ENCODE measurements at places on chromosomes 11 and 22.
A peak's percentile ranks its signal among the peaks of the same experiment; 100 is the strongest.

- no peak for DNase-seq
Measured at GRCh38 chr11:125980436-125980835, 34.6 kb downstream of the VSIG10L2 start.

DNA sequence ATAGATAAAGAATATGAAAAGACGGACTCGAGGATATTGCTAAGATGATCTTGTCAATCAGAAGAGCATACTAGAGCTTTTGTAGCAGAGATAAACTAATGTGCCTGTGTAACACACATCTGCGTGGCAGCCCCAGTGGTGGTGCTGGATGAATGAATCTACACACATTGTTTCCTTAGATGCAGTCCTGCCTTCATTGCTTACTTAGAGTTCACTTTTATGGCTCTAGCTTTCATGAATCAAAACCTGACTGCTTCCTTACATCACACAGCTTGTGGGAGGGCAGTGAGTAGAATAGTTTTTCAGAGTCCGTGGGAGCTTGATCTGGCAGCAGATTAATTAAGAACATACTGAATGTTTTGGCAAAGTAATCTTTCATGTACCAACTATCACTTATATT lies 83.7 kb downstream of the EXT2 start:
- DNase-seq: no peak

DNA sequence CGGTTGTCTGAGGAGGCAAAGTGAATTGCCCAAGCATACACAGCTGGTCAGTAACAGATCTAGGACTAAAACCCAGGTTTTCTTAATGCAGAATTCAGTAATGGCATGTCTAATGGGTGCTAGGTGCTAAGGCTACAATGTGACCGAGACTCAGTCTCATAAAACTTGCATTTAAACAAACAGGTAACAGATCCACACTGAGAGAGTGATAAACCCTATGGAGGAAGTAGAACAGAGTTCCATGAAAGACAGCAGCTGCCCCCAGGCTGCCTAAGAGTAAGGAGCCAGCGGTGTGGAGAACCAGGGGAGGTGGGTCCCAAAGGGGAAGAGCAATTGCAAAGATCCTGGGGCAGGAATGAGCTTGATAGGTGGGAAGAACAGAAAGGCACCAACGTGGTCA lies 27.3 kb downstream of the MMP13 start:
- no peak for DNase-seq

DNA sequence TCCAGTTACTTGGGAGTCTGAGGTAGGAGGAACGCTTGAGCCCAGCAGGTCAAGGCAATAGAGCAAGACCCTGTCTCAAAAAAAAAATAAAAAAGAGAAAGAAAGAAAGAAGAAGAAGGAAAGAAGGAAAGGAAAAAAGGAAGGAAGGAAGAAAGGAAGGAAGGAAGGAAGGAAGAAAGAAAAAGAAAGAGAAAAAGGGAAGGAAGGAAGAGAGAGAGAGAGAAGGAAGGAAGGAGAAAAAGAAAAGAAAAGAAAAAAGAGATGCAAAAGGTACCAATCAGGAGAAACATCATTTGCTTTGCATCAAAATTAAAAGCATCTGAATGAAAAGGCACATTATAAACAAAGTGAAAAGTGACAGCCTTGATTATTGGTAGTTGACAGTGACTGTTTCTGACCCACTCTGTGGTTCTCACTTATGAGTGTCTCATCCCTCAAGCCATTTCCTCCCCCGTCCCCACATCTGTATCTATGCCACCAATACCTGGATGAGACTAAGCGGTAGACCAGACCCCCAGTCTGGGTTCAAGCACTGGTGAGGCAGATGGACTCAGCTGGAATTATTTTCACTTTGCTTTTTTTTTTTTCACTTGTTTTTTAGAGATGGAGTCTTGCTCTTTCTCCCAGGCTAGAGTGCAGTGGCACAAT lies 33.0 kb upstream of the XBP1 start:
- DNase-seq: no peak

DNA sequence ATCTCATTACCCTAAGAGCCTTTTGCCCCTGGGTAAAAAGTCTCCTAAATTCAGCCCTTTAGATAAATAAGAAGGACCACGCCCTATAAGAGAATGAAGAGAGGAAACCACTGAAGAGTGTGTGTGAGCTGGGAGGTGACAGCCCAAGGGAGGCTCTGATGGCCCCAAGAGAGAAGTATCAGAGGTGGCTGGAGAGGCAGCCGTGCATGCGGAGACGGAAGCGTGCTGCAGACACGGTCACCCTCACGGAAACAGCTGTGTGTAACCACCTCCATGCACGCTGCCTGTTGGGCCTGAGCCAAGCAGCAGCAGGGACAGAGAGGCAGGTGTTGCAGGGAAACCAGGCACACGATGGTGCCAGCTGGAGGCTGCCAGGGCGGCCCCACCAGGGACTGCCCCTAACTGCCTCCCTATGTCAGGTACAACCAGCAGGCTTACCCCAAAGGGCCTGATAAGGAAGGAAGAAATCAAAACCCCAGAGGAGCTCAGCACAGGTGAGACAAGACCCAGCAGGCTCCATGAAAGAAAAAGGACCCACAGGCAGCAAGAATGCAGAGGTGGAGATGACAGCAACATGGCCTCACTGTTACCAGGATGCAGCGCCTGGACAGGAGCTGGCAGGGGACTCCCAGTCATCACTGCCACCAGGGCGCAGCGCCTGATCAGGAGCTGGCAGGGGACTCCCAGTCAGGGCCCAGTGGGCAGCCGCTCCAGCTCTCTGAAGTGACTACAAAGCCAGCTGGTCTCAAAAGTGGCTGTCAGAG lies 7.8 kb downstream of the LARGE2 start:
- peak; percentile 50 for DNase-seq

DNA sequence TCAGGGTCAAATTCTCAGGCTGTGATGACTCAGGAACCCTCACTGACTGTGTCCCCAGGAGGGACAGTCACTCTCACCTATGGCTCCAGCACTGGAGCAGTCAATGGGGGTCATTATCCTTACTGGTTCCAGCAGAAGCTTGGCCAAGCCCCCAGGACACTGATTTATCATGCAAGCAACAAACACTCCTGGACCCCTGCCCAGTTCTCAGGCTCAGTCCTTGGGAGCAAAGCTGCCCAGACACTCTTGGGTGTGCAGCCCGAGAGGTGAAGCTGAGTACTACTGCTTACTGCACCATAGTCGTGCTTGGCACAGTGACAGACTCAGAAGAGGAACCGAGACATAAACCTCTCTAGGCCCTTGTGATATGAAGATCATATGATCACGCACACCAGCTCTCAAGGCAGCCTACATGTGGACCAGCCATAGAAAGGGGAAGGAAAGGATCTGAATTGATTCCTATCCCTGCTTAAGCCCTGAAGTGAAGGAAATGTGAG lies 58.2 kb downstream of the ZNF280B start:
- DNase-seq: no peak

- no peak for DNase-seq
Measured at GRCh38 chr11:82176365-82176764, 557.3 kb downstream of the FAM181B start.

- no peak for DNase-seq
Measured at GRCh38 chr11:96758957-96759356, 369.1 kb downstream of the JRKL start.

- no peak for DNase-seq
Measured at GRCh38 chr22:38012604-38013072, 28.3 kb upstream of the SOX10 start.

DNA sequence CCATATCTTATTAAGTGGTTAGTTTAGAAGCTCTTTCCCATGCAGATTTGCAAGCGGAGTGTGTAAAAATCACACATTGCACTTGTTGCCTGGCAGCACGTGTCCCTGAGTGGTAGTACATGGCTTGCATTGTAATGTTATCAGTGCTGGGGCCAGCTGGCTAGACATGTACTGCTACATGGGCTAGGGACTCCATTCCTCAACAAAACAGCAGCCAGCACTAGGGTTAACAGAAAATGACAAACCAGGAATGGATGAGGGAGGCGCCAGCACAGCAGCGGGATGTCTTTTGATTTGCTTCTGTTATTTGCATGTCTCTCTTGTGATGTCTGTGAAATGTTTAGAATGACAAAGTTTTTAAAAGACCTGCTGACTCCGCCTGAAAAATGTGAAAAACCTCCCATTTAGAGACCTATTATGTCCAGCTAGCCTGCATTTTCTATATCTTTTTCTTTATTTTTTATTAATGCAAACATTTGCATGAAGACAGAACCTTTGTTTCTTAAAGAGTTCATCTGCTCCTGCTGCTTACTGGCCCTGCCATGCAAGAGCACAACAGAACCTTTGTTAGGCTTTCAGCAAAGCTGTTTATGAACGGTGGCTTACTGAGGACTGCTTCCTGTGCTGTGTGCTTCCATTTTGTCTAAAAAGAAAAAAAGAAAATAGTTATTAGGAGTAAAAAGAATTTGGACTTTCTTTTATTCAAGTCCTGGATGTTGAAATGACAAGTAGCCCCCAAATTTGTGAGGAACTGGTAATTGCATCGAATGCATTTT lies 40.7 kb downstream of the CSTPP1 start:
- no peak for DNase-seq

- no peak for DNase-seq
Measured at GRCh38 chr11:74384641-74385040, 13.6 kb downstream of the PGM2L1 start.

- no peak for DNase-seq
Measured at GRCh38 chr22:49193901-49194465, 633.7 kb downstream of the BRD1 start.

- no peak for DNase-seq
Measured at GRCh38 chr11:45909594-45910475, 2.8 kb upstream of the FREY1 start.

GRCh38 chr22:19174106-19175025 lies 4.2 kb downstream of the SLC25A1 start:
- no peak for DNase-seq

- DNase-seq: no peak
Measured at GRCh38 chr11:17403980-17404759, 15.7 kb upstream of the KCNJ11 start.

GRCh38 chr11:68442433-68442832 lies 18.1 kb upstream of the PPP6R3 start:
- DNase-seq: no peak

DNA sequence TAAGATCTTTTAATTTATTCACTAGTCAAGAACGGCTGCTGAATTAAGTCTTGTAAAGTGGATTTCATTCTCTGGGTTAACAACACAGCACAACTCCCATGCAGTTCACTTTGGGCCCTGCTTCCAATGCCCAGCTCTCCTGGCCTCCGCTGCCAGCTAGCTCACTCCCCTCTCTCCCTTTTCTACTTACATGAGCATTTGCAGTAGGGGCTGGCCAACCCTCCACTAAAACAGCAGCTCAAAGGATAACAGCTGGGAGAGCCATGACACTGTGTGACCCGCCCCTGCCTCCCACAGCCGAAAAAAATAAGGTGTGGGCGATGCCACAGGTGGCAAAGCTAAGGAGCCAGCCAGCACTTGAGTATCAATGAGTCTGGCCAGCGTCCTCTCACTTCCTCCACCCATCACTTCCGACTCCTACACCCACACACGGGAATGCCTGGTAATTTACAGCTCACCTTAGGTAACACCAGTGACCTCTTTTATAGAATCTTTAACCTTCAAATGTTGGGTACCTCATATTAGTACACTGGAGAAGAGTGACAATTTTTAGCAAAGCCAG lies 56.8 kb downstream of the DGCR2 start:
- no peak for DNase-seq

DNA sequence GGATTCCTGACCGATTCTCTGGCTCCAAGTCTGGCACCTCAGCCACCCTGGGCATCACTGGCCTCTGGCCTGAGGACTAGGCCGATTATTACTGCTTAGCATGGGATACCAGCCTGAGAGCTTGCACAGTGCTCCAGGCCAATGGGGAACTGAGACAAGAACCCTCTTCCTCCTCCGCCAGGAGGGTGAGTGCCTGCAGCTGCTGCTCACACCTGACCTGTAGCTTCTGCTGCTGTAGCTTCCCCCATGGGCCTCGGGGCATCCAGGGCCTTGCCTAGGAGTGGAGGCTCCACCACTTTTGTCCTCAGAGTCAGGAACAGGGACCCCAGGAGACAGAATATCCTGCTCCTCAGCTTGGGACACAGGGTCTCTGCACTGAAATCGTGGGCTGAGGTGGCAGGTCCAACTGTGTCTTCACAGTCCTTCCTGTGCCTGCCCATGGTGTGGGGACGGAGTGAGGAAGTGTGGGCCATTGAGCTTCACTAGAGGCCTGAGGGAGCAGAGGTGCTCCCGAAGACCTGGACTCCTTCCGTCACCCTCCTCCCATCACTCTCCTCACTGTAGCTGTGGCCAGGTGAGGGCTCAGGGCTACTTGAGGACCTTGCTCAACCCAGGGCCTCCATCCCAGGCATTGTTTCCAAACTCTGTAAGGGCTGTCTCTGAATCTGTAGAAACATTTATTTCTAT lies 103.8 kb downstream of the ZNF280B start:
- no peak for DNase-seq

- no peak for DNase-seq
Measured at GRCh38 chr11:693415-693831, 1.6 kb downstream of the DEAF1 start.

DNA sequence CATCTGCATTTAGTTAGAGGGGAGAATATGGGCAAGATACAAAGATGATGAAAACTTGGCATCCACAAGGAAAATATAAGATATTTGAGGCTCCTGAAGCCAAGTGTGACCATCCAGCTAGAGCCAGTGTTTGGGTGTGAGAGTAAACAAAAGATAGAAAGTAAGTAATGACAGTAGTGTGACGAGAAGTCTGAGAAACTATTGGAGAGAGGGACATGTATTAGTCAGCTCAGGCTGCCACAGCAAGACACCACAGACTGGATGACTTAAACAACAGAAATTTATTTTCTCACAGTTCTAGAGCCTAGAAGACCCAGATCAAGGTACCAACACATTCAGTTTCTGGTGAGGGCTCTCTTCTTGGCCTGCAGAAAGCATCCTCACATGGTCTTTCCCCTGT lies 6.4 kb upstream of the CCKBR start:
- no peak for DNase-seq

DNA sequence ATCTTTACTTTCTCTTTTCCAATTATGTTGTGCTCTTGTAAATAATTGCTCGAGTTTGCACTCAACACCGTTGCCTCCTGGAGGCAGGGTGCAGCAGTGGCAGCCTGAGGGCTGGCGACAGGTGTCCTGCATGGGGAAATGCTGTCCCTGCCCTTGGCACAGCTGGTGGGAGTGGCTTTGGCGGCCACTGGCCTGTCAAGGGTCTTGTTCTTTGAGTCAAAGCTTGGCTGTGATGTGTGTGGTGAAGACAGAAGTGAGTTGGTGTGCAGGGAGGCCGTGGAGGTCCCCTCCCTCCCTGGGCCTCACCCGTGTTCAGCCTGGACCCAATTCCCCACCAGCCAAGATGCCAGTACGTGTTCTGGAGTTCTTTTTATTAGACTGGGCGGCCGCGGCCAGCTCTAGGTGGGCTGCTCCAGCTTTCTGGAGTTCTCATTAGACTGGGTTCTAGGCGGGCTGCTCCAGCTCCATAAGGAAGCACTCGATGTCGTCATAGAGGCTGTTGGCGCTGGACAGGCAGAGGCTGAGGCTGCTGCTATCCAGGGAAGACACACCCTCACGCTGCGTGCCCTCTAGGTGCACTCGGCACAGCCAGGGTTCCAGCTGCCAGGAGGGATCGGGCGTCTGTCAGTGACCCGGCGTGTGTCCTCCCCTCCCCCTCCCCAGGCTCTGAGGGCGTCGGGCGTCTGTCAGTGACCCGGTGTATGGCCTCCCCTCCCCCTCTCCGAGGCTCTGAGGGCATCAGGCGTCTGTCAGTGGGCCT lies 3.4 kb downstream of the IRF7 start:
- no peak for DNase-seq

GRCh38 chr22:23685205-23685784 lies 5.5 kb upstream of the RGL4 start:
- DNase-seq: no peak

Data from CD4-positive, alpha-beta memory T cell (primary cell).